Stimulated activated CD4-positive, alpha-beta T cell treated with anti-CD3 and anti-CD28 coated beads, Interleukin-4, amount 100 ng/mL, for 24 hours (primary cell): ENCODE measurements at places on chromosomes 7 and 10.

DNA sequence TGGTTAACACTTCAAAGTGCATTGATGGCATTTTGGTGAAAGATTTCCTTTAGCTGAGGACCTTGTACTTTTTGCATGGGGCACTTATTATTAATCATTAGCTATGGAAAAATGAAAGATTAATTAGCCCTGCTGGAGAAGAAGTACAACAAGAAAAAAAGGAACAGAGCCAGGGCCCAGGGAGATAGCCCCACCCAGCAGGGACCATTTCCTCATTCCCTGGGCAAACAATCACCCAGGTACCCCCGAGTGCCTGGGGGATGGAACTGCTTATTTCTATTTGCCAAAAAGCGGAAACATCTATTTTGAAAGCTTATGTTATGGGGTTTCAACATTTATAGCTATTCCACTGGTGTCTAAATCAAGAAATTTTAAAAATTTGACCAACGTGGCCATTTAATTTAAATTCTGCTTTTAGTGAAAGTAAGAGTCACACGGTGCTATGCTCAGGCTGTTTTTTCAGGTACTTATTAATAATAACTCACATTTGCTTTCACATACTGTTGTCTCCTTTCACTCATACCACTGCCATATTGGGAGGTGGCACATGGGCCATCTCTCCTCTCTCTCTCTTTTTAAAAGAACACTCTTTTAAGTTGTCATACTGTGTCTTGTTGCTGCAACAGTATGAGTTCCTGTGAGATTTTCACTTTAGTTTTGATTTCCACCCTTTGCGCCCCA lies 143.6 kb upstream of the KIF5B start:
- no peak for DNase-seq

DNA sequence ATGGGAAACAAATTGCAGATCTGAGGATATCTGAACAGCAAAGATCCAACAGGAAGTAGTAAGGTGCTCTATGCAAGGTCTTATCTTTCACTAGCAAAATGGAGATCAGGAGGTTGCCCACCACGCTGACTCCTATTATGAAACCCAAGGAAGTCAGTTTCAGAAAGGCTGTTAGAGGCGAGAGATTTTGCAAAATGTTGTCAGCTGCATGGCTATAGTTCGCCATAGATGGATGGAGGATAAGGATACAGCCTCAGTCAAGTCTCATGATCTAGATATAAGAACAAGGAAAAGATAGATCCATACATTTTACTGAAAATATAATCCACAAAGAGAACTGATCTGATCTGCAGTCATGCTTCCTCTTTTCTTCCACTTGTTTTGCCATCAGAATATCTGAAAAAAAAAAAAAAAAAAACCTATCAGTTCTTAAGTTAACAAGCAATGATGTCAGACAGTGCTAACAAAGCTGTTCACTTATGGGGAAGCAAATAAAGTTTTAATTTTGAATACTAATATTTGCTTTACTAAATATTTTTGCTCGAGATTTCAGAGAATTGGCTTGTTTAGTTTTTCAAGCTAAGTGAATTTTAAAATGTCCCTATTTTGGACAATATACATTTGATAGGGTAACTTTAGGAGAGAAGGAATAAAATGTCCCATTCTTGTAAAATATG lies 2.0 kb downstream of the GPR85 start:
- no peak for DNase-seq

DNA sequence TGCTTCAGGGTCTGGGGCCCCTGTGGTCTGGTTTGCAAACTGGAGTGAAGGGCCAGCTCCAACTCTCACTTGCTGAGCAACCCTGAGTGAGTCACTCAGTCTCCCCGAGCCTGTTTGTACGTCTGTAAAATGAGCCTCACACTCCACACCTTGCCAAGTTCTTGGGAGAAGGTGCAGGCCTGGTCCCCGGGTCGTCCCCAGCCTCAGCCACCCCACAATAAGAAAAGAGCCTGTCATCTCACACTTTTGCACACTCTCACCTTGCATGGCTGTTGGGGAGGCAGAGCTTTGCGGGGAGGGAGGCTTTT lies 5.2 kb downstream of the GRIFIN start:
- DNase-seq: no peak

DNA sequence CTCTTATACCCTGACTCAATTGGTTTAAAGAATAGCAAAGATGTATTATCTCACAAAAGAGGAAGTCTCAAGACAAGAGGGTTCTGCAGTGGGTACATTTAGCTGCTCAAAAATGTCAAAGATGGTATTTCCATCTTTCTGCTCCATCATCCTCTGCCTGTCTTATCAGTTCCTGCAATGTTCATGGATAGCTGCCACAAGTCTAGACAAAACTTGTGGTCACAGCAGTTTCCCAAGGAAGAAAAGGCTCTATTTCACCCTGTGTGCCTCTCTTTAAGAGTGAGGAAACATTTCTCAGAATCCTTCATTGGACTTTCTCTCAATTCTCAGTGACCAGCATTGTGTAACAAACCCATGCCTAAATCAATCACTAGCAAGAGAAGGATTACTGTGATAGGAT lies 634.2 kb upstream of the AUTS2 start:
- DNase-seq: no peak

DNA sequence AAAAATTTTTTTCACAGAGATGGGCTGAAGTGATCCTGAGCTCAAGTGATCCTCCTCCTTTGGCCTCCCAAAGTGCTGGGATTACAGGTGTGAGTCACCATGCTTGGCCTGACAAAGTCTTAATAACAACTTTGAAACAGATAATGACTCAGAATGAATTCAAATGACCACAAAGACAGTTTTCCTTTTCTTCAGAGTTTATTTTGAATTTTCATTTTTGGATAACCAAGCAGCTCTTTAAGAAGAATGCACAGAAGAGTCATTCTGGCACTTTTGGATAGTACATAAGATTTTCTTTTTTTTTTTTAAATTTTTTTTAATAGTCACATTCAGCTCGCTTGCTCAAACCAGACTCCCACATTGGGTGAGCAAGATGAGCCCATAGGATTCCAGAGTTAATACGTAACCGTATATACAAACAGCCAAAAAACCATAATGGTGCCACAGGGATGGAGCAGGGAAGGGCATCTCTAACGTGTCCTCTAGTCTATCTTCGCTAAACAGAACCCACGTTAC lies 43.0 kb upstream of the NMT2 start:
- no peak for DNase-seq

DNA sequence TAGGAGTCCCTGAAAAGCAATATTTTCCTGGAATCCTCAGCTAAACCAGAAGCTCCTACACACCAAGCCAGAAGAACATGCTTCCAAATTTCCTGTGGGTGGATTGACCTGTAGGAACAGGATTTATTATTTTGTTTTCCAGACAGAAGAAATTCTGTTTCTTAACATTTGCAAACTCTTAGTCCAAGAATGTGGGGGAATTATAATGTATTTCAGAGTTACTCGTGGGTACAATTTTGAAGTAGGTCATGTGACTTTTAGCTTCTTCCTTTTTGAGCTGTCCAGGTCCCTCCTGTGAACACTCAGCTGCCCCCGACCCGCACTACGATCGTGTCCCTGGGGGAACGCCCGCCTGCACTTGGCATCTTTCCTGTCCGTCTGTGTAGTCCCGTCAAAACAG lies 27.7 kb upstream of the VIPR2 start:
- no peak for DNase-seq
